ENCODE measurements at places on chromosomes 16 and 17. TPM values are rescaled to one million over a fixed set of nuclear protein-coding genes. Genes with fewer than 3 reads are reported as not detected.

HNF1B gene
- total RNA-seq: 2.7 TPM

OR4D1 gene
- total RNA-seq: not detected

- H3K27me3 ChIP-seq: no peaks in the 10 kb centered on the region
- H3K4me3 ChIP-seq: no peak overlapping the region
- no peak for DNase-seq
Measured at GRCh38 chr17:43070872-43071271, 45.8 kb downstream of the RND2 start.

DNA sequence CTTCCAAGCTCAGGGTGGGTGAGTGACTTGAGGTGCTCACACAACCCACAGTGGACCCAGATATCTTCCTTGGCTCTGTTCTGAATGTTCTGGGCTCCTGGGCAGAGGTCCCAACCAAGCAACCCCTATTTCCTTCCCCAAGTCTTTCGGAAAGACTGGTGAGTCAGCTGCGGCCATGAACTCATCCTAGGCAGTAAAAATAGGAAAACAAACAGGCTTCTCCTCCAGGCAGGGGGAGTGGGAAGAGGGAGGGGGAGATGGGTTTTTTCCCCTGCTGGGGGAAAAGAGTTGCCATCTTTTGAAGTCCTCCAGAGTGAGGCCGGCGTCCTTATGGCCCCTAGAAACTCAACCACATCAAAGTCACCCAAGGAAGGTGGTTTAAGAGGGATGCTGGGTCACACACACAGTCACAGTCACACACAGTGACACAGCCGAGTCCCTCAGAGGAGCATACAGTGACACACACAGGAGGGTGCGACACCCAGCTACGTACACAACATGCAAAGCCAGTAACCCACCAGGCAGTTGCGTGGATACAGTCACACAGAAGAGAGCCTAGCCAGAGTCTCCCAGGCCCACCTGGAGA is 16.0 kb upstream of the DLX4 start:
- no peaks in the 10 kb centered on the region for H3K36me3 ChIP-seq
- no peak for DNase-seq
- H3K4me1 ChIP-seq: no peaks in the 10 kb centered on the region
- H3K4me3 ChIP-seq: no peak overlapping the region
- H3K27me3 ChIP-seq: no peaks in the 10 kb centered on the region

DNA sequence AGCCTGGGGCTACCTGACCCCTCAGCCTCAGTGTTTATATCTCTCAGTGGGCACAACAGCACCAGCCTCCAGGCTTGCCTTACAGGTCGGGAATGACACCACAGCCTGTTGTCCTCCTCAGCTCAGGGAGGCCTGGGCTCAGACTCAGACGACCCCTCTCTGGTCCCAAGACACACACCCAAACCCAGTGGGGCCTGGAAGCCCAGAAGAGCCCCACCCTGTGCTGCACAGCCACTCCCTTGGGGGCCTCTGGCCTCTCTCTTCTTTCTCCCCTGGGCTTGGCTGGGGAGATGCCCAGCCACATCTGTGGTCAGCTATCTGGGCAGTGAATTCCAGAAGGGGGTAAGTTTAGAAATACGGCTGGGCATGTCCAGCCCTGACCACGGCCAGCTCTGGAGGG is 2.4 kb downstream of the NATD1 start:
- DNase-seq: no peak
- H3K4me3 ChIP-seq: no peak overlapping the region
- peaks cover 2% of the 10 kb centered on the region for H3K27me3 ChIP-seq
- peaks cover 4% of the 10 kb centered on the region for H3K4me1 ChIP-seq
- no peak overlapping the region for H3K27ac ChIP-seq

- H3K36me3 ChIP-seq: no peaks in the 10 kb centered on the region
- H3K4me1 ChIP-seq: no peaks in the 10 kb centered on the region
- H3K27me3 ChIP-seq: no peaks in the 10 kb centered on the region
- no peak overlapping the region for H3K4me3 ChIP-seq
- DNase-seq: no peak
Measured at GRCh38 chr17:5874486-5874885, 195.7 kb upstream of the WSCD1 start.

- no peaks in the 10 kb centered on the region for H3K4me1 ChIP-seq
- no peaks in the 10 kb centered on the region for H3K27me3 ChIP-seq
- H3K27ac ChIP-seq: no peak overlapping the region
- H3K36me3 ChIP-seq: no peaks in the 10 kb centered on the region
- H3K4me3 ChIP-seq: no peak overlapping the region
Measured at GRCh38 chr16:72467157-72467759, 295.3 kb upstream of the PMFBP1 start.

DNA sequence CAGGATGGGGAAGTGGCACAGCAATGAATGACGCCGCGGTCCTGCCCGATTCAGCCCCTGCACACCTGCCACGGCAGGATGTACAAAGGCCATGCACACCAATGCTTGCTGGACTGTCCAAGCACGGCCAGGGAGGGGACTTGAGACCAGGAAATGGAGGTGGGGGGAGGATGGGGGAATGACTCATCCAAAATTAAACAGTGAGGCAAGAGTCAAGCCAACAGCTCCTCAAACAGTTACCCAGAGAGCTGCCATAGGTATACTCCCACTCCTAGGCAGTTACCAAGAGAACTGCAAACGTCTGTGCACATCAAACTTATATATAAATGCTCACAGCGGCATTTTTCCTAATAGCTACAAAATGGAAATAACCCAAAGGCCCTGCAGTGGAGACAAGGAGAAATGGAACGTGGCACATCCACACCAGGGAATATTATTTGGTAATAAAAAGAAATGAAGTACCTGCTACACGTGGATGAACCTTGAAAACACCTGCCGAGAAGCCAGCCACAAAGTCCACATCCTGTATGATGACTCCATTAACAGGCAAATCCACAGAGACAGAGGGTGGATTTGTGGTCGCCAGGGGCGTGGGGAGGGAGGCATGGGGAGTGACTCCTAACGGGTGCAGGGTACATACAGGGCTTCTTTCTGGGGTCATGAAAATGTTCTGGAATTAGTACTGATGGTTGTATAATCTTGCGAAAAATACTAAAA is 54.1 kb downstream of the VAC14 start:
- no peak overlapping the region for H3K27ac ChIP-seq
- no peak for DNase-seq
- H3K4me3 ChIP-seq: no peak overlapping the region
- peaks cover 4% of the 10 kb centered on the region for H3K4me1 ChIP-seq

DNA sequence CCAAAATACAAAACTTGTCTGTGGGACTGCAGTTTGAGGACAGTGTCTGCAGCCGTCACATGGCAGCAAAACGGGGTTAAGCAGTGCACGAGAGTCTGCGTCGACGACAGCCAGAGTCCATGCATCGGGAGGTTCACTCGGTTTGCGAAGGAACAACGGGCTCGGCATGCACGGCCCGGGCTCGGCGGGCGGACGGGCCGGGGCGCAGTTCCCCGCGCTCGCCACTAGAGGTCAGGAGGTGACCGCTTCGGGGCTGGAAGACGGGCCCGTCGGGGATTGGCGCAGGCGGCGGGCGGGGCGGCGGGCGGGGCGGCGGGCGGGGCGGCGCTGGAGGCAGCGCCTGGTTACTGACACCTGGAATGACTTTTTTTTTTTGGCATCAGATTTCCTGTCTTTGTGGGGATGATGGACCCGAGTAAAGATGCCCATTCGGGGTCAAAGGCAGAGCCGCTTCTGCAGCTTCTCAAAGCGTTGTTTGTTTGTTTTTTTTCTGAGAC is 6.5 kb downstream of the SCGB1C2 start:
- no peak overlapping the region for H3K4me3 ChIP-seq
- H3K27me3 ChIP-seq: no peaks in the 10 kb centered on the region
- H3K27ac ChIP-seq: no peak overlapping the region
- H3K36me3 ChIP-seq: no peaks in the 10 kb centered on the region

DNA sequence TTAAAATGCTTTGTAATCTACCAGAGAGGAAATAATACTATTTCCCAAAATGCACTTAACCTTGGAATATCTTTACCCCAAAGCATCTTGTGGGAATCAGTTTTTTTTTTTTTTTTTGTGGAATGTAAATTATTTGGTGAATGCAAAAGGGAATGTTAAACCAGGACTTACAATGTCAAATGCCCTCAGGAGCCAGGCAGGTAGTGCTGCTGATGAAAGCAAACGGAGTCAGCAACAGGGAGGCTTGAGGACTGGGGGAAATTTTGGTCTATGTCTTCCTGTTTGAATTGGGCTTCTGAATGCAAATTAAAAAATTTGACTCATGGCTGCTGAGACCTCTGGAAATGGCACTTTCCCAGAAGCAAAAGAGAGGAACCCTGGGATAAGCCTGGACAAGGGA is 96.5 kb upstream of the NLRP1 start:
- DNase-seq: no peak
- H3K4me3 ChIP-seq: no peak overlapping the region
- H3K27ac ChIP-seq: no peak overlapping the region
- H3K36me3 ChIP-seq: no peaks in the 10 kb centered on the region
- H3K27me3 ChIP-seq: no peaks in the 10 kb centered on the region
- H3K4me1 ChIP-seq: no peaks in the 10 kb centered on the region

GRCh38 chr17:77999413-78000173 is 41.1 kb downstream of the TNRC6C start:
- H3K27ac ChIP-seq: no peak overlapping the region
- no peaks in the 10 kb centered on the region for H3K4me1 ChIP-seq
- no peaks in the 10 kb centered on the region for H3K36me3 ChIP-seq
- H3K27me3 ChIP-seq: no peaks in the 10 kb centered on the region
- H3K4me3 ChIP-seq: no peak overlapping the region

- DNase-seq: no peak
- H3K4me1 ChIP-seq: no peaks in the 10 kb centered on the region
- no peaks in the 10 kb centered on the region for H3K36me3 ChIP-seq
- H3K27ac ChIP-seq: no peak overlapping the region
- no peaks in the 10 kb centered on the region for H3K27me3 ChIP-seq
- H3K4me3 ChIP-seq: no peak overlapping the region
Measured at GRCh38 chr16:19857593-19858339, 26.9 kb downstream of the GPRC5B start.

GRCh38 chr17:7204336-7204735 is 15.3 kb downstream of the DLG4 start:
- no peaks in the 10 kb centered on the region for H3K27me3 ChIP-seq
- H3K4me1 ChIP-seq: peaks cover 6% of the 10 kb centered on the region
- peak overlapping the region; percentile 68 for H3K4me3 ChIP-seq
- DNase-seq: no peak

DNA sequence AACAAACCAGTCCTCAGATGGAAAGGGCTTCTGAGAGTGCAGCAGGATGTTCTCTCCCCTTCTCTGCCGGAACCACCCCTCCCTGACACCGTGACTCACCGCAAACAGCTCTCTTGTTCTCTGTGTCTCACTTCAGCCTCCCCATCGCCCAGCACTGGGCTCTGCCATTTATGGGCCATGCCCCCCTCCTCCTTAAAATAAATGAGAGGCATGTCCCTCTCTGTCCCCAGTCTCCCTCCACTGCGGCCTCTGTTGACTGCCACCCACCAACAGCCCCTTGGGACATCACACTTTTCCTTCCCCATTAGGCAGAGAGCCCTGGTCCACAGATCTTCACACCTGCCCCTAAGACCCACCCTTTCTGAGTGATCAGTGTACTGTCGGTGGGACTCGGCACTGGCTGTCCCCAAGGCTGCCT is 6.3 kb downstream of the CCDC102A start:
- H3K27ac ChIP-seq: peak overlapping the region; percentile 21
- H3K4me3 ChIP-seq: peak overlapping the region; percentile 17
- H3K27me3 ChIP-seq: no peaks in the 10 kb centered on the region
- no peak for DNase-seq

DNA sequence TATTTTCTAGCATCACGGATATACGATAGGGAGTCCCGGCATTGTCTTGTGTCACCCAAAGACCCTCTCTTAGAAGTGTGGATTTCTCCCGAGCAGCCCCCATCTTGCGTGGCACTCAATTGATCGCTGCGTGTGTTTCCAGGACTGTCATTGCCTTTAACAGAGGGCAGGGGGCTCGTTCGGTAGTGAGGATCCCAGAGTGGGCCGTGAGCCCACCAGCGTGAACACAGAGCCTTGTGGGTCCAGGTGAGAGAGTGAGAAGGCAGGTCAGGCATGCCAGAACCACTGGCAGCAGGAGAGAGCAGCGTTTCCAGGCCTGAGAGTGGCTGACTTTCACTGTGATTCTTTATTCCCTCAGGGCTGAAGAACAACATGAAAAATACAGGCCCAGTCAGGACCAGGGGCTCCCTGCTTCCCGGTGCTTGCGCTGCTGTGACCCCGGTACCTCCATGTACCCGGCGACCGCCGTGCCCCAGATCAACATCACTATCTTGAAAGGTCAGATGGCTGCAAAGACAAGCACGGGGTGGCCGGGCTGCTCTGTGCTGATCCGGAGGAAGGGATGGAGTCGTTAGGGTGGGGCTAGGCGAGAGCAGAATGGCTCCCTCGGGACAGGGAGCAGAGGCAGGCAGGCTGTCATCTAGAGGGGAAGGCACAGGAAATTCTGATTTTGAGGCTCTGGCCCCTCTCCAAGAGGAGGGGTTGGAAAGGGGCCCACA is 22.4 kb downstream of the C1QTNF1 start:
- no peaks in the 10 kb centered on the region for H3K4me1 ChIP-seq
- H3K27ac ChIP-seq: no peak overlapping the region
- no peak for DNase-seq

DNA sequence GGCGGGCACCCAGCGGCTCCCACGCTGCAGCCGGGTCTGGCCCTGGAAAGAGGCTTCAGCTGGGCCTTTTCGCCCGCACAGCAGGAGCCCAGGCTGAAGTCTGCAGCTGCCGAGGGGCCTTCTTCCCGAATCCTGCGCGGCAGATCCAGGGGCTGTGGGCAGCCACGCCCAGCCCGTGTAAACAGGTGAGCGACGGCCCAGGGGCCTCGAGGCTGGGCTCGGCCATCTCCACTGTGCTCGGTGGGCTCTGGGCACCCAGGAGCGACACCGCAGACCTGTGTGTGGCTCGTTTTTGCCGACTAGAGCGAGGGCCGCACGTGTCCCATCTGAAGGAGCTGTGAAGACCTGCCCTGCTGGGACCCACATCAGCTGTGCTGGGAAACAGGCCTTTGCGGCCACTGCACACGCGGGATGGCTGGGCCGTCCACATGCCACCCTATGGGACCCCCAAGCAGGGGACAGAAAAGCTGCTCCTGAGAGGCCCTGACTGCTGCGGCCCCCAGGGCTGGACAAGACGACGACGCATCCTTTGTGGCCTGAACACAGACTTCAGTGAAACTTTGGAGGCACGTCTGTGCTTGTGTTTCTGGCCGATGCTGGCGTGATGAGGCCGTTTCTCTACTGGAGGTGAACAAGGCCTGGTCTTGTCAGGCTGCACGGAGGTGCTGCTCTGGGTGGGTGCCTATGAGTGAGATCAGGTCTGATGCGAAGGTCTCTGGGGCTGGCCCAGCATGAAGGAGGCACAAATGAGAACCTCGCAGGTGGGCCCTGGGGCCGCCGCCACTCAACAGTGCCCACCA is 5.2 kb upstream of the APRT start:
- H3K4me1 ChIP-seq: peaks cover 6% of the 10 kb centered on the region
- DNase-seq: no peak
- H3K4me3 ChIP-seq: no peak overlapping the region
- no peaks in the 10 kb centered on the region for H3K27me3 ChIP-seq

All from GM12878 (cell line).